Muscle of arm (tissue), 14 donors: ENCODE measurements at places on chromosomes 7 and 10. TPM values are rescaled to one million over a fixed set of nuclear protein-coding genes. Genes with fewer than 3 reads are reported as not detected.

DLX5 gene
- polyA plus RNA-seq = 0.27 TPM

CYP2C8 gene
- 1.8 TPM for polyA plus RNA-seq

FKBP6 gene
- not detected for polyA plus RNA-seq

DNA sequence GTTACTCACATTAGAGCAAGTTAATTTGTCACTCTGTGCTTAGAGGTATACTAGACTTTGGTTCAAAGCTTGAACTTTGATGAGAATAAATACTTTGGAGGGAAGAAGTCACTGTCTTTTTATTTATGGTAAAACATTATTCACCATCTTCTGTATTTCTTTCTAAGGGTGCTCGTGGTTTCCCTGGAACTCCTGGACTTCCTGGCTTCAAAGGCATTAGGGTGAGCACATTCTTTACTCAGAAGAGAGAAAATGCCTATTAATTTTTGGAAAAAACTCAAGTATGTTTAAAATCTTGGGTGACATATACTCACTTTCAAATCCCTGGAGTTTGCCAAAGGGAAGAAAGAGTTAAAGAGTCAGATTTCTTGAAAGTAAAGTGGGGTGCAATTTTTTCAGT lies 10.8 kb downstream of the COL1A2 start:
- DNase-seq = peak; percentile 6

ZNF138 gene
- polyA plus RNA-seq = 8.4 TPM

CPVL gene
- not detected for polyA plus RNA-seq

DNA sequence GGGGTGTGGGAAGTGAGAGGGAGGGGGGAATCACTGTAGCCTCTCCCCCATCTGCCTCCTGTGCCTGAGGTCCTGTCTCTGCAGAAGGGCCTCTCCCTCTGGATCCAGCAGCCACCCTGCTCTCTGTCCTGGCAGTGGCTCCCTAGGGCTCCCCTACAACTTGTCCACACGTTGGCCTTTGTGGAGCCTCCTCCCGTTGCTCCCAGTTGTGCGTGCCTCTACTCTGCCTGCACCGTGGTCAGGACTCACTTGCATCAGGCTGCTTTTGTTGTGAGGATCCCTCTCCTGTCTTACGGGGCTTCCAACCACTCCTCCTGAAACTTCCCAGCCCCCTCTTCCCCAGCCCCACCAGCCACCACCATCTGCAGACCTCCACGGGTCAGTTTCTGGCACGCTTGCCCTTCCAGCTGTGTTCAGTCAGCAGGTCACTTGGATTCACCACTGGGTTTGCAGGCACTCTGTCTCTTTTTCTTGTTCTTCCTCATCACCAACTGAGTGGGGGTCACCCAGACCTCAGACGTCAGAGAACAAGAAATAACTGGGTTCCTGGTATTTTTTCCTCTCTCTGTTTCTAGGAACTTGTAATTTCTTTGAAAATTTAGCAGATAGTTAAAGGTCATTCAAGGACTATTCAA lies 62.3 kb downstream of the RAMP3 start:
- DNase-seq = no peak

LAMB1 gene
- 576 TPM for polyA plus RNA-seq

GRCh38 chr7:108367946-108368345 lies 88.3 kb downstream of the NRCAM start:
- no peak for DNase-seq

DNA sequence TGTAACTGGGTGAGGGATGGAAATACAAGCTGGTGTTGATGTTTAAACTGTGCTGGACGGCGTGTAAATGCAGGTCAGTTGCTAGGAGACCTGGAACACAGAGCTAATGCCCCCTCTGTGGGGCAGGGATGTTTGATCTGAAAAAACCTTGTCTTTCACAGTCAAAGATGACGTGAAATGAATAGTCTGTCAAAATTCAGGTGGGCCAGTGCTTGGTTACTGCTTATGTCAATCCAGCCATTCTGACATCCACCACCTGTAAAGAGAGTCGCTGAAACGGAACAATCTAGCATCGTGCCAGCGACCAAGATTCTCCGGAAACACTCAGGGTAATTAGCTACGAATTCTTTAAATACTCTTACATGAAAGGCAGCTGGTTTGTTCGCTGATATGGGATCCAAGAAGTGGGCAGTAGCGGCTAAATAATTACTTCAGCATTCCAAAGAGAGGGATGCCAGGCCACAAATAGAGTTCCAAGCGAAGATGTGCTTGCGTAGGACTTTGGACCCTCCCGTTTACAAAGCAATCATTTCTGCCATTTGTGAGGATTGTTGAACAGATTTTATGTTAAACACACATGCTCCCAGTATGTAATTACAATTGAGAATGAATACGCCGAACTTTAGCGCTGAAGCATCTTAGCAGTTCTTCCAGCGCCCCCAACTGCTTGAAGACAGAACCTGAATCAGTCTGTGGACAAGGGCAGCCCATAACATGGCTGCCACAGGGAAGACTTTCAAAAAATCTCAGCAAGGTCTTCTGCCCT lies 7.3 kb upstream of the ASB4 start:
- peak; percentile 40 for DNase-seq

DNA sequence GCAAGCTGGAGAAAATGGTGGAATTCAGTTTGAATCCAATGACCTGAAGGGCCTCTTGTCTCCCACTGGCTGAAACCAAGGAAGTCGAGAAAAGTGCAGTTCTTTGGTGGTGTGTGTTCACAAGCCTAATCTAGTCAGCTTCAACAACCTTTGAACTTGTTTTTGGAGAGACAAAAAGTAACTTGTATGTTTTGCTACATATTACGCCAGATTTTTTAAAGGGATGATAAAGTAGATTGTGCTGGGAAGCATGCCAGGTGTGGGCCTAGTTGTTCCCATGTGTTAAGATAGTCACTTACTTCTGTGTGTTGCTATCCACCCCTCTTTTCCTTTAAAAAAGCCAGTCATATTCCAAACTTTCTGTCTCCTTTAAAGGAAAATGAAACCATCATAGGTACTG lies 79.7 kb upstream of the FAM3C start:
- DNase-seq = no peak

- peak; percentile 19 for DNase-seq
These were observed 62.2 kb downstream of the SAMD9 start for GRCh38 chr7:93055543-93056107.

ANKRD22 gene
- not detected for polyA plus RNA-seq

DNA sequence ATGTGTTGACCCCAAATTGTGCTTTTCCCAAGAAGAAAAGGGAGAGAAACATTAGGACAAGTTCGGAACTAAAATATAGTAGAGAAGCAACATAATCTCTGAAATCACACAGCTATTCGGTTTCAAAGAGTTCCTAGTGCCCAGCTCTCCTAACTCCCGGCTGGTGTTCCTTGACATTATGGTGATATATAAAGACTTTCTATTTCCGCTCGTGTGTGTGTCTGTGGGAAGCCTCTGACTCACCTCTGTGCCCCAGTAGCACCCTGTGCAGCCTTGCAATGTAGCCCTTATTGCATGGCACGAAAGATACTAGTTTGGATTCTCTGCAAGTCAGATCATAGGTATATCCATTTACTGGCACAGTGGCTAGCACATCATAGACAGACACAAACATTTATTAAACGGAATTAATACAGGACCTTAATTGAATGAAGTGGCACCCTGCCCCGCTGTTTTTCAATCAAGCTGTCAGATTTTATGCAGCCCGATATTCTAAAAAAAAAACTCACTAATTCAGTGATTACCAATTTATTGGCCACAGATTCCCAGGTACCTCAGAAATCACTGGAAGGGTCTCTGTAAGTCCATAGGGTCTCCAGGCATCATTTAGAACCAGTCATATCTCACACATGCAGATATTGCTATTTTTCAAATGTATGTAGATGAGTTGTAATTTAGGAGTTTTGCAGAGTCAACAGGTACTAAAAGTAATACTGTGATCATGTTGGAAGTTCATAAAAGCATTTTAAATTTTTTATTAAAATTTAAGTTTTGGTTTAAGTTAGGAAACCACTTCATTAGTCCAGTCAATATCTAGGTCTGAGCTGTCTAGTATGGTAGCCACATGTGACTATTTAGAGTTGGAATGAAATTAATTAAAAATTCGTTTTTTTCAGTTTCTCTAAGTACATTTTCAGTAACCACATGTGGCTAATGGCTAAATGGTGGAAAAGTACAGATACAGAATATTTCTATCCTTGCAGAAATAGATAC lies 43.3 kb downstream of the SFTPD start:
- DNase-seq = no peak

DNA sequence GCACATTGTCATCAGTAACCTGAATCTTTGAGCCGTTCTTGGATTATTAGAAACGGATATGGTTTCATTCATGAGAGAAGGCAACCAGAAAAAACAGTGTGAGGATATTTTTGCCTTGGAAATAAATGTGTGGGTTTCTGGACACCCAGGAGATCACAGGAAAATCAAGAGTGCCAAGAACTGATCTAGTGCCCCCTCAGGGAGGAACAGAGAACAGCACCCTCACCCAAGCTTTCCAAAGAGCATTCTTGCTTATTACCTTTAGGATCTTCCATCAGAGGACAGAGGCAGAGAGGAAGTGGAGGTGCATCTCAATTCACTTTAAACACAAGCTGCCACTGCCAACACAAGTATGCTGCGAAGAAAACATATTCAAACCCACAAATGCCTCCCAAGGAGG lies 851.5 kb upstream of the COBL start:
- no peak for DNase-seq

GRCh38 chr10:127343821-127344220 lies 147.4 kb upstream of the INSYN2A start:
- no peak for DNase-seq

DNA sequence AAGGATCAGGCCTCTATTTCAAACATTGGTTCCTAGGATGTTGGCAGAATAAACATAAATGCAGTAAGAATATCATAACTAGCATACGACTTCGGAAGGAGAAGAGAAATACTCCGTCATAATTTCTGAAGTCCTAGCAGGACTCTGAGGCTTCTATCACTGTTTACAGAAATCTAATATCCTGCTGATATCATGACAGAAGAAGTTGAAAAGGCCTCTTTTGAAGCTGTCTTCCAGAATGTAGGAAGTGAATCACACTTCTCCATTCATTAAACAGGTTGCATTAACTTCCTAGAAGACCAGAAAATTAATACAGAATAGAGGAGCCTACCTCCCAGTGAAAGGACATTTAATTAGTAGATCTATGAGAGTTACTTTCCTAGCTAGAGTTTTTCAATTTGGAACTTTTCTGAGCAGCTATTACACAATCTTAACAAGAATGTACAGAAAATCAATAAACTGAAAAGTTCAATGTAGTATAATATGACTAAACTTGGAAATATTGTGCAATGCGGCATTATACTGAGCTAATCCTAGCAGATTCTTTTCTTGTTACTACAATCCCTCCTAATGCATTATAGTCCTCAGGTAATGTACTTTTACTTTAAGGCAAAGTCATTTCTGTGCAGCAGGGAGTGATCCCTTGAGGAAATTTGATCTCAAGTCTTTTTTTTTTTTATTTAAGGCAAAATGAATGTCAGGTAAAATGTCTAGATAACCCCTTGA lies 622.6 kb upstream of the CELF2 start:
- DNase-seq = no peak

DNA sequence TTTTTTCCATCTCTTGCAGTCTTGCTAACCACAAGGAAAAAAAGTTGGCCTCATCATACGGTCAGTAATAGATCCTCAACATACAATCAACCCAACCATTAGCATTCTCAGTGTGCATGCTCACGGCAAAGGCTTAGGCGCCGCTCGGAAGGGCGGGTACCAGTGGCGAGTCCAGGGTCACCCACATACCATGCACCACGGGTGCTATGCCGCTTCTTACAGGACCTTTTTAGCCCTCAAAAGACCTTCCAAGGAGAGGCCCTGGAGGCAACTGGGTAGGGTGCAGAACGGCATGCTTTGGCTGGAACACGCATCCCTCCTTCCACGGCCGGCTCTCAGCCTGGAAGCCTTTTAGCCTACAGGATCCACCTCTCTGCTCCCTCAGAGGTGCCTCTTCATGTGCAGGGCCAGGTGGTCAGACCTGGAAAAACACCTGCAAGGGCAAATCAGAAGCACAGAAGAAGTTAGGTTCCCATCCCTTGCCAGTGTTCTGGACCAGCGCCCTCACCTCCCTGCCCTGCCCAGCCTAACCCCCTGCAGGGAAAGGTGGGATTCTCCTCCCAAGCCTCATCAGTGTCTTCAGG lies 5.8 kb downstream of the KLF6 start:
- DNase-seq = no peak

GRCh38 chr10:43689007-43689491 lies 40.4 kb upstream of the ZNF32 start:
- no peak for DNase-seq

DNA sequence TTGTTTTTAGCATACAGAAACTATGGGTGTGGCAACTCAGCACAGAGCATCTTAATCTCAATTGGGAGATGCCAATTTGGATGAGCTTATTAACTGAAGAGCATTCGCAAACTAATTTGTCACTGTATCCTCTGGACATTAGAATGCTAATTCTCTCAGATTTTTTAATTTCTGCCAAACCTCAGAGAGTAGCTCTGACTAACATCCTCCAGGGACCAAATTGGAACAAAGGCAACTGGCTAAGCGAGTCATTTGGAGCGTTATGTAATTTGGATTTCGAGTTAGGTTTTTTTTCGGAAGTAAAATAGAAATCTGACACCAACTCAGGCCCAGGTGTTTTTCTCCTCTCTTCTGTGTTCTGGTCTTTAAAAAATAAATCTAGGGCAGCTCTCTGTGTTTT lies 201.9 kb downstream of the BMPER start:
- peak; percentile 87 for DNase-seq

GRCh38 chr10:32256613-32257437 lies 90.1 kb downstream of the EPC1 start:
- peak; percentile 52 for DNase-seq

RBM20 gene
- not detected for polyA plus RNA-seq

GRCh38 chr7:17940951-17941431 lies 697 bp upstream of the SNX13 start:
- DNase-seq = peak; percentile 4

DNA sequence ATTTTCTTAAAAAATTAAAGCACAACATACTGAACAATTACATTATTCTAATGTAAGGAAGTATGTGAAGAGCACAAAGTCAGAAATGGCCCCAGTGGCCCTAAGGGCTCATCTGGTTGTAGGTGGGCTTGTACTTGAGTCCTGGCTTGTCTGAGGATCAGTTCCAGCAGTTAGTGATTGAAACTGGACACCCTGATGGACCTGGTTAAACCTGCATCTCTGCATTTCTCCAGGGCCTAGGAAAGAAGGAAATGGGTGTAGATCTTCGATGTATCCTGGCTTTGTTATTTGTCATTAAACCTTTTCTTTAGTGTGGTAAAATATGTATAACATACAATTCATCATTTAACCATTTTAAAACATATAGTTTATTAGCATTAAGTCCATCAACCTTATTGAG lies 9.7 kb upstream of the AKR1C2 start:
- DNase-seq = no peak

IL2RA gene
- polyA plus RNA-seq = not detected

GIMAP8 gene
- 5.4 TPM for polyA plus RNA-seq

GRCh38 chr10:23157239-23157681 lies 34.9 kb upstream of the PTF1A start:
- no peak for DNase-seq

- peak; percentile 6 for DNase-seq
These were observed 71.5 kb downstream of the MAGI2 start for GRCh38 chr7:79381921-79382320.

CDK1 gene
- 38.6 TPM for polyA plus RNA-seq

- DNase-seq = no peak
These were observed 44.7 kb downstream of the KLF6 start for GRCh38 chr10:3740157-3740871.
